Chondrocyte (in vitro differentiated cells): ENCODE measurements at places on chromosomes 4 and X.

- no peak for DNase-seq
Observed at GRCh38 chr4:6328526-6328925, 58.9 kb downstream of the WFS1 start.

- DNase-seq, result no peak
Observed at GRCh38 chrX:80388206-80388605, 32.0 kb upstream of the TENT5D start.

- no peak for DNase-seq
Observed at GRCh38 chr4:110484767-110485166, 8.8 kb downstream of the ENPEP start.

DNA sequence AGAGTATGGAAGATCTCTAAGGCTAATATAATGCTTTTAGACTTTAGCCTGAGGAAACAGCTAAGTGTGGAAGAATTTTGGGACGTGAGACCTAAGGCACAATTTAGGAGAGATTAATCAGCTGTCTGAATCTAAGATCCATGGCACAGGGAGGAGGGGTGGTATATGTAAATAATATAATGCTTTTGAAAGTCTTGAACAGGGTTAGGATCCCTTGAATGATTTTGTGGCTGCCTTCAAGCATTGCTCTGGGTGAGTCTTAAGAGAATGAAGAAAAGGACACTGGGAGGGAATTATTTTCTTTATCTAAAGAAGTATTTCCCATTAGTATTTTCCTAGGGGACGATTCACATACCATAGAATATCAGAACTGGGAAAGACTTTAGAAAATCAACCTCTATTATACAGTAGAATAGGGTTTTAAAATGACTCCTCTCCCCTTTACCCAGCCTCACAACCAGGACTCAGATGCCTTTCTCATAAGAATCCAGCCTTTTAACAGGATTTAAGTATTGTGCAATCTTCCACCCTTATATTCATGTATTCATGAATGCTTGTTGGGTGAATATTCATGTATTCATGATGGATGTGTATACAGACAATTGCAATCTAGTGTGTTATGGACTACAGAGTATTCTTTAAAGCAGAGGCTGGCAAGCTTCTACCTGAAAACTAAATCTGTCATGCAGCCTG is 664.2 kb upstream of the CPEB2 start:
- no peak for DNase-seq

DNA sequence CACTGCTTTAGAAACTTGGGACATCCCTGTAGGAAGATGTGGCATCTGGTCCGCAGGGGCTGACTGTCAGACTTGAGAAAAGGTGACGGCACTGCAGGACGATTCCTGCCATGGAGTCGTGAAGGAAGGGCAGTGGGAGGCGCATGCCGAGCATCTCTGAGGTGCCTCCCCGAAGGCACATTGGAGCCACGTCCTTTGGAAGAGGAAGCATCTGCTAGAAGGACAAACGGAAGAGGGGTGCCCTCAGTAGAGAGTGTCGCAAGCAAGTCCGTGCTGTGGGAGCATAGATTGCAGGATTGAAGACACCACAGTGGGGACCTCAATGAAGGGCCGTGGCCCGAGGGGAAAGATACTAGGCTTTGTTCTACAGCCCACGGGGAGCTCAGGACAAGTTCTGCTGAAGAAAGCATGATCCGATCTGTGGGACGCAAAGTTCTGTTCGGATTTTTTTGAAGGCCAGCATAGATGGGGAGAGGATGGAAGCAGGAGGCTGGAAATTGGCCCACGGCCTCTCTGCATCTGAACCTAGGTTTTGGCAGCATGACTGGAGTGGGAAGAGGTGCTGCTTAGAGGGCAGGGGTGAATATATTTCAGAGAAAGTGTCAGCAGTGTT is 24.2 kb upstream of the HELT start:
- DNase-seq, result no peak

GRCh38 chr4:73396993-73397972 is 6.8 kb upstream of the ALB start:
- DNase-seq, result no peak
